ENCODE measurements at places on chromosomes 6 and 20. TPM values are rescaled to one million over a fixed set of nuclear protein-coding genes. Genes with fewer than 3 reads are reported as not detected.
A peak's percentile ranks its signal among the peaks of the same experiment; 100 is the strongest.

The CCN2 gene
- 26.1 TPM for total RNA-seq

DNA sequence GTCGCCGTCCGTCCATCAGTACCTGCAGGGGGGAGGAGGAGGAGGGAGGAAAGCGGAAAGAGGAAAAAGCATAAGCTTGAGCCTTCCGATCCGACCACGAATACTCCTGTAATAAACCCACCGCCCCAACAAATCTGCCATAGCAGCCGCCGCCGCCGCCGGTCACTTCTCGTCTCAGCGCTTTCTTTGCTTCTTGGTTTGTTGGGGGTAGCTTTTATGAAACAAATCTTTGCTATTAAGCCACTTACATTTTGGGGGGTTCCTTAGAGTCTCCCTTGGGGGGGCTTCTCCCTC lies 277 bp downstream of the ADGRB3 start:
- DNase-seq, result no peak

The ADA gene
- total RNA-seq, result 5.9 TPM

GRCh38 chr6:116136933-116137340 lies 11.0 kb upstream of the COL10A1 start:
- DNase-seq, result no peak

GRCh38 chr6:69973763-69974162 lies 107.4 kb downstream of the COL19A1 start:
- no peak for DNase-seq

DNA sequence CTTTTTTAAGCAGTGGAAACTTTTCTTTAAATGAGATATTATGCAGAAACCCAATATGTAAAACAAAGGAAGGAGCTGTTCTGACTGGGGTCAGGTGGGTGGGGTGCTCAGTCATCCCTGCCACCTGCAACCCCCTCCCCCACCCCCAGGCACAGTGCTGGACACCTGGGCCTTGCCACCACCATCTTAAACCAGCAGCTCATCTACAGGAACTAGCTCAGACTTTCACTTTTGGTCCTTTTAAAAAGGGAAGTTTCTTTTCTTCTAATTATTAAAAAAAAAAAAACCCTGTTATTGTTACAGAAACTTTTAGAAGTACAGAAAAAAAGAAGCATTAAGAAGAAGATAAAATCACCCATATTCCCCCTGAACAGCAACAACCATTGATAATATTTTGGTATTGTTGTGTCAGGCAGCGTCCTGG lies 37.1 kb downstream of the PPP1R16B start:
- DNase-seq, result no peak

DNA sequence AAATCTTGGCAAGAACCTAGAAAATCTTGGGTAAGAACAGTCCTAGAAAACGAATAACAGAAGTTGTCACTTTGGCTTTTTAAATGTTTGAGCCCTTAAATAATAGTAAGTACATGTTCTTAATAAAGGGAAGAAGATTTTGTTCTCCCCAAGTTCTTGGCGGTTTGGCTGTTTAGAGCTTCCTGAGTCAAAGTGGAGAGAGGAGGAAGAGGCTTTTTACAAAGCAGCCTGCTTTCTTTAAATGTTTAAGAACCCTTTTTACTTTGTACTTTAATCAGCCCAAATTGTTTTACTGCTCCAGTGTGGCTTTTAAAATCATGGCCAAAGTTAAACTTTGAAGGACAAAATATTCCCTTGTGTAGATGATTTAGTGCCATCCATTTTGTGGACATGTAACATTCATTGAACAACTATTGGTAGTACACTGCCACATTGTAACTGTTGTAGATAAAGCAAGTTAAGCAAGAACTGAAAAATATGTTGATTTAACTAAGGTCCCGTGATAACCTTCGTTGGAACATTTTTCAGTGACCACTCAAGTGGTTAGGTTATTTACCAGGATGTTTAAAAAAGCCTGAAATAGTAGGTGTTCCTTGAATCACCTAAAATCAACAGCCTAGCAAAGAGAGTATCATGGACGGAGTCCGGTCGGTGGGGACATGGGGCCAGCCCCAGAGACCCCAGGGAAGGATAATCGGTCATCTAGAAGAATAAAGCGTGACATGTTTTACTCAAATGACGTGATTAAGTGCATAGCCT lies 2.4 kb downstream of the AMD1 start:
- no peak for DNase-seq

- no peak for DNase-seq
Observed at GRCh38 chr6:160737934-160738333, 35.9 kb downstream of the PLG start.

DNA sequence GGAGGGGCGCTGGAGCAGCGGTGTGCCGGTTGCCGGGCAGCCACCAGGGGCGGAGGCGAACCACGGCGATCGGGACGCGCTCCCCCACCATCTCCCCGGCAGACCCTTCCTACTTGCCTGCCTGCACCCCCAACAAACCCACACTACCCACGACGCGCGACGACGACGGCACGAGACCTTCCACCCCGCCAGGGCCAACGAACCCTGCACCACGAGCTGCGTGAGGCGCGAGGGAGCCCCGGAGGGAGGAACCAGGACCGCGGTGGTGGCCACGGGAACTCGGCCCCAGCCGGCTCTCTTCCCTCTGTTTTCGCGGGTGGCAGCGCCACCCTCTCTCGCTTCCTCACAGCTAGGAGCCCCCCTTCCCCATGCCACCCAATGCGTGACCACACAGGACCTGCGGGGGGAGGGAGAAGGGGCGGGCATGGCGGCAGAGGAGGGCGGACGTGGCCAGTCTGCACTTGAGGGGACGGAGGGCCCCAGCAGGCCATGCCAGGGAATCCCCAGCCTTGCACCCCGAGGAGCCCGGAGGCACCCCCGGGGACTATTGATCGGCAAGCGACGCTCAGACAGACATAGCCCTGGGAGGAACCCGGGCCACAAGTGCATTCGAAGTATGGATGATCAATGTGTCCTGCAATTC lies 1516.4 kb upstream of the DEFB115 start:
- DNase-seq, result no peak

The PROCR gene
- total RNA-seq, result 10.9 TPM

The MAFB gene
- total RNA-seq, result 5.4 TPM

DNA sequence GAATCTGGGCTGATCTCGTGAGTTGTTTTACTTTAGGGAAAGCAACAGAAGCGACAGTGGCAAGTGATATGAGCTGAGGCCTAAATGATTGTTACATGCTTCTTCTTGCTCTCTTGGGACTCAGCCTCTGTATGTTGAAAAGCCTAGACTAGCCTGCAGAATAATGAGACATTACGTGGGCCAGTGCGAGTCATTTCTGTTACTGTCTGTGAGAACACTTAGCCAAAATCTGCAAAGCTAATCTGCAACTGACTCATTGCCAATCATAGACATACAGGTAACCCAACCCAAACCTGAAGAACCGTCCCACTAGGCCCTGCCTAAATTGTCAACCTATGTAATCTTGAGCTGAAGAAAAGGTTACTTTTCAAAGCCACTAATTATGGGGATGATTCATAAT lies 77.4 kb upstream of the F13A1 start:
- DNase-seq, result no peak

DNA sequence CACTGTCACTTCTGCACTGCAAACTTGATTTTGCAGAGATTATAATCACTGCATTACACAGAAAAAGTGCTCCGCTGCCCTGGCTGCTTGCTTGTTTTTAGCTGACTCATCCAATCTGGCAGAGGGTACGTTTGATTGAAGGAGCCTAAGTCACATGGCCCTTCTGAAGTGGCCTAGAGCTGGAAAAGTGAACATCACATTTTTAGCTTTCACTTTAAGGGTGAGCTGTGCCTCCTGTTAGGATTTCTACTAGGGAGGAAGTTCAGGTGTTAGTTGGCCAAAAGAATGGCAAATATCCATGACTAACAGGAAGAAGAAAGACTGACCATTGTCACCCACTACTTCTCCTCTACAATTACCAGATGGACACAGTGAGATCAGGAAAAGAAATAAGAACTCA lies 889.1 kb upstream of the MAP3K7 start:
- DNase-seq, result no peak

- DNase-seq, result no peak
Observed at GRCh38 chr6:156639009-156639721, 138.0 kb upstream of the ARID1B start.

GRCh38 chr20:63955281-63955826 lies 862 bp downstream of the UCKL1 start:
- DNase-seq, result no peak

DNA sequence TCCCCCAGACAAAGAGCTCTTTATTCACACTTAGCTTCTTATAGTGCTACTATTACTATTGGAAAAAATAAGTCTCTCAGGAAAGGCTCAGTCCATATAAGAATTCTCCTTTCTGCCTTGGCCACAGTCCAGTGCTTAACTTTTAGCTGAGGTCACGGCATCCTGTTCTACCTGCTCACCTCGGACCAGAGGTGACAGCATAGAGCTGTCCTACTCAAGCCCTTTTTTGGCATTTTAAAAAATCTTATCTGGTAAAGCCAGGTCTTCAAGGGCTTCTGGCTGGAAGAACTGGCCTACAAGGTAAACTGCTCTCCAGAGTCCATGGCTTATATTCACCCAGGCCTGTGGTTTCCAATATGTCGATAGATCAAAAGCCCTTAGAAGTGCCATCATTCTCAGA lies 109.7 kb downstream of the RCAN2 start:
- DNase-seq, result no peak

DNA sequence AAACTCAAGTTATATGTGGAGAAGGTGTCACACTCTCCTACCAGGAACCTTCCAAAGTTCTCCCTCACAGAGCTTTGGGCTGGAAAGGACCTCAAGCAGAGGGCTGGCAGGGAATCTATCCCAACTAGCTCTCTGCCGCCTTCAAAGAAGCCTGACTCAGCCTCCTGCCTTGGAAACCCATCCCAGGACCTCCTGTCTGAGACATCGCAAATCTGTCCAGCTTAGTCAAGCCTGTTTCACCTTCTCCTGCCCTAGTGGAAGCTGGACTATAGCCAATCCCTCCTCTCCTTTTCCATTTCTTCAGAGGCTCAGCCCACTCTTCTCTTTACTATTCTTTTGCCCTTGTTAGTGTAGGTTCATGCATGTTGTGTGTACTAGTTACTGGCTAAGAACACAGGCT lies 48.2 kb upstream of the FOXP4 start:
- no peak for DNase-seq

The GABRR1 gene
- not detected for total RNA-seq

DNA sequence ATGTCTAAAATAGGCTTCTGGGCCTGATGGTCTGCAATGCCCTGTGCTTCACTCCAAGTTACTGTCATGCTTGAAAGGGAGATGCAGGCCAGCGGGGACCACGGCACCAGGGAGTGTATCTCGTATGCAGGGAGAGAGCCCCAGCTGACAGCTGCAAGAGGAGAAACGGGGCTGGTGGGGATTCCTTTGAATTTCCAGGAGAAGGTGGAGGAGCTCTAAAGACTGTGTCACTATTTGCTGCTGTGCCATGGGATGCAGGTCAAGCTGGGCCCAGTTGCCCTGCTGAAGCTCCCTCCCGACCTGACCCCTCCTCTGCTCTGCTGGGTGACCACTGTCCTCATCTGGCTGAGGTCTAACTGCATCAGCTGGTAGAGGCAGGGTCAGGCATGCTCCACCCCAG lies 989 bp downstream of the CST1 start:
- DNase-seq, result no peak

- peak; percentile 49 for DNase-seq
Observed at GRCh38 chr6:35034411-35035191, 106.5 kb downstream of the TCP11 start.

Data from pancreas (tissue), 10 donors.